ENCODE measurements at places on chromosomes 5 and 9.

DNA sequence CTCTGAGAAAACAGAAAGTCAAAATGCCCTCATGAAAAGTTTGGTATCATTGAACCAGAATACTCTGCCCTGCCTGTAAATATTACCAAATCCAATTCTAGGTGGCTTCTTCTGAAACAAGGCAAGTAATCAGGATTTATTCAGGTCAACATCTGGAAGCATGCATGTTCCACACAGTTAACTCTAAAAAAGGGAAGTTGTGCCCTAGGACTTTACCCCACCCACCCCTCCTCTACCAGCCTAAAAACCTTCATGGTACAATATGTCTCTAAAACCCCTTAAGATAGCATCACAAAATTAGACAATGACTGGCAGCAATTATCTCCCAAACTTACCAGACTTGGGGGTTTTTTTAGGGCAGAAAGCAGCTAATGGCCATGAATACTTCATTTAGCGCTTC is 414.8 kb upstream of the SLC30A5 start:
- DNase-seq, result no peak

- no peak for DNase-seq
Observed at GRCh38 chr5:54894957-54895815, 90.2 kb downstream of the ESM1 start.

- no peak for DNase-seq
Observed at GRCh38 chr9:77947651-77948050, 84.0 kb downstream of the GNAQ start.

DNA sequence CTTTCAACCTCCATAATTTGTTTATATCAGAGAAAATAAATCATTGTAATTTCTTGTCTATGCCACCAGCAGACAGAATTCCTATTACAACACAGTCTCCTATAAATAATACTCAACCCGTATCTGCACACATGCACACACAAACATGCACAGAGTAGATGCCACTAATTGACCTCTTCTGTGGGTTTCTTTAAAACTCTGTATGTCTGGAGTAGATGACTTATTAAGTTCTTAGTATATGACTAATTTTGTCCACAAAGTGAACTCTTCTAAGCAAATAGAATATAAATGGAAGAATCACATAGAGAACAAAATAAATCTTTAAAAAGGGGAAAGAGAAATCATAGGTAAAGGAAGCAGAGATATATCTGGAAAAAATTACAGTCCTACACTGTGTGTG is 452.3 kb downstream of the MTRR start:
- DNase-seq, result no peak

- DNase-seq, result no peak
Observed at GRCh38 chr9:130738281-130738680, 44.7 kb downstream of the EXOSC2 start.
